ENCODE measurements at places on chromosomes 3 and 15.

GRCh38 chr3:194306771-194307640 lies 44.1 kb downstream of the CPN2 start:
- DNase-seq = peak; percentile 62

DNA sequence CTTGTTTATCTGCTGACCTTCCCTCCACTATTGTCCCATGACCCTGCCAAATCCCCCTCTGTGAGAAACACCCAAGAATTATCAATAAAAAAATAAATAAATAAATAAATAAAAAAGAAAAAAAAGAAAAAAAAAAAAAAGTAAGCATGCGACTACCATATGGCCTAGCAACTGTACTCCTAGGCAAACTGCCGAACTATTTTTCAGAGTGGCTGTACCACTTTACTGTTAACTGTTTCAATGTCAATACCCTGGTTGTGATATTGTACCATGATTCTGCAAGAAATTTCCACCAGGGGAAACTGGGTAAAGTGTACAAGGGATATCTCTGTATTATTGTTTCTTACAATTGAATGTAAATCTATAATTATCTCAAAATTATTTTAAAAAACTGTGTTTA lies 41.3 kb upstream of the MAP4 start:
- DNase-seq = no peak

GRCh38 chr3:161508852-161509477 lies 12.4 kb downstream of the OTOL1 start:
- no peak for DNase-seq

GRCh38 chr15:40128766-40129660 lies 20.3 kb upstream of the BMF start:
- DNase-seq = peak; percentile 62

- no peak for DNase-seq
Observed at GRCh38 chr15:94029495-94029894, 201.9 kb upstream of the MCTP2 start.

DNA sequence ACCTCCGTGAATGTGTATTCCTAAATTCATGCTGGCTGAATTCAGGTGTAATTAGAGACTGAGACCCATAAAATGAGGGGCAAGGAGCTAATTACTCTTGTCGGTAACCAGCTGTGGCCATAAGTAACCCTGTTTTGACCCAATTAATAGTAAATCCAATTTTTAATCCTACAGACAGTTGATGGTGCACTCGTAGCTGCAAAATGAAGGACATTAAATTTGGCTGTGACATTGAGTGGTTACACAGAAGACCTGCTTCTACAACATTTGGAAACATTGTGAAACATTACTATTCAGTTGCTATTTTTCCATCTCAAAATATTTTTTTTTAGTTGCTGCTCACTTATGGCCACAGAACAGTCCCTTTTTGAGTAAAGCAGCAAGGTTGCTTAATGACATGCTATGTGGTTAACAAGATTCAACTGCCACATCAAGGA lies 33.0 kb downstream of the MBNL1 start:
- DNase-seq = no peak

GRCh38 chr3:52444860-52445793 lies at the start of gene SEMA3G:
SEMA3G (minus strand) TSS chr3:52445103; CDS start chr3:52445027, 76 bp downstream.
- DNase-seq = peak; percentile 91

- no peak for DNase-seq
Observed at GRCh38 chr15:90889736-90890456, 5.6 kb downstream of the FES start.

DNA sequence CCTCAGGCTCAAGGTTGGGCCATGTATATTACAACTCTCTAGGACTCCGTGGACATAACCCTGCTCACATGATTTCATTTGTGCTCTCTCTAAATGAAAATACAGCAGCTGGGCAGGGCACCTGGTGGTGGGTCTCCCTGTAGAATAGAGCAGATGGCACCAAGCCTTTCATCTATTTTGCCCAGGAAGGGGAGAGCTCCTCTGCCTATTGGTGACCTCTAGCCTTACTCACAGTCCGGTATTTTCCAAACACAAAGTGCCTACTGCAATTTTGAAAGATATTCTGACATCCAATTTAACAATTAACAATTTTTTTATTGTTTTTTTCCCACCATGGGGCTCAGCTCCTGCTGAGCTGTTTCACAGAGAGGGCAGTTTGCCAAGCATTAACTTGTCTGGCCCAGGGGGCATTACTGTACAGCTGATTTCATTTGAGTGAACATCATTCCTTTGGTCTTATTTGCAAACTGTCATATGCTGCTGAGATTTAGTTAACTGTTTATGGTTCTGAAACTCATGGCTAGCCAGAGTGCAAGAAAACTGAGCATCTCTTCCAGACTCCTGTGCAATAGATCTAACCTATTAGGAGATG lies 474.0 kb downstream of the EPHB1 start:
- no peak for DNase-seq

- DNase-seq = no peak
Observed at GRCh38 chr3:4948395-4948794, 30.8 kb upstream of the BHLHE40 start.

GRCh38 chr3:186530415-186530814 lies 13.8 kb downstream of the CRYGS start:
- peak; percentile 43 for DNase-seq

DNA sequence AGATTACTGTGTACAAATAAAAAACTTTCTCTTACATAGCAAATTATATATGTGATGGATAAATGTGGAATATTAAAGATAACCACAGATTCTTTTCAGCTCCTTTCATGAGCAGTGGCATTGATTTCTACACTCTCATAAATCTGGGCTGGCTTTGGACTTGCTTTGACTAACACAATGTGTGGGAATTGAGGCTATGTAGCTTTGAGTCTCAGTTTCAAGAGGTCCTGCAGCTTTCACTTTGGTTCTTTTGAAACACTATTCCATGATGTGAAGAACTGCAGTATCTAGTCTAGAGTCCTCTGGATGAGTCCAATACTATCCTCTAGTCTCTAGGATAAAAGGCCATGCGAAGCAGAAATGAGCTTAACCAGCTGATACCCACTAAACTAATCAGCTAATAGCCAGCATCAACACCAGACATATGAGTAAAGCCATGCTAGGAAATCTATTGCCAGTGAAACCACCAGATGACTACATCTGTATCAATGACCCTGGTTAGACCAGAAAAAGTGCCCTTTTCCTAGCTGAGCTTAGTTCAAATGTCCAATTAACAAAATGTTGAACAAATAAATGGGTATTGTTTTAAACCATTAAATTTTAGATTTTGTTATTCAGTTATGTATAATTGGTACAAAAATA lies 274.9 kb upstream of the ZPLD1 start:
- DNase-seq = no peak

DNA sequence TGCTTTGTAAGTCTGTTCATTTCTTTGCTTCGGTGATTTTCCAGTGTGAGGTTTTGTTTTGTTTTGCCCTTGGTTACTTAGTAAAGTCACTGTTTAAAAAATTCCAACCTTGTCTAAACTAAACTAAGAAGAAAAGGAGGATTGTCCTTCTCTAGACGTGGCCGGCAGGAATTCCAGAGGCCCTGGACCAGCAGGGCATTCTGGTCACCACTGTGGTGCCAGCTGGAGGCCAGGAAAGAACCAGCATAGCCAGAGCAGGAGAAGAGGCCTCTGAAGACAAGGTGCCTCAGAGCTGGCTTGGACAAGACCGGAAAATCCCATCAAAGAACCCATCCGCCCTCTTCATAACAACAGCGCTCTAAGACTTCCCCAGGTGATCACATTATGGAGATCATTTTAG lies 8.2 kb downstream of the PLOD2 start:
- DNase-seq = no peak

- DNase-seq = no peak
Observed at GRCh38 chr3:57948781-57949242, 59.4 kb upstream of the FLNB start.

- no peak for DNase-seq
Observed at GRCh38 chr15:69439623-69440022, 13.0 kb upstream of the RPLP1 start.

DNA sequence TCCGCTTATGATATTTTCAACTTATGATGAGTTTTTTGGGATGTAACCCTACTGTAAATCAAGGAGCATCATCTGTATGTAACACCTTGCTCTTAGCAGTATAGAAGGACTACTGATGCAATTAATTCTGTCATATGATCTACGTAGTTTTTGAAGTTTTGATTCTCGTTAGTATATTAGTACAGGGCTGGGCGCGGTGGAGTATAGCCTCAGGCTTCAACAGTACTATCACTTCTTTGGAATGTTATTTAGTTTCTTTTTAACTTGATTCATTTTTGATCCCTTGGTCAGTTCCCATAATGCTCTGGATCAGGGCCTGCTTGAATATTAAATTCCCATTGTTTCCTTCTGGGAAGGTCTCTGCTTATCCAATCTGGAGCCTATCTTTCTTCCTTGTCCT lies 23.9 kb upstream of the AP4E1 start:
- no peak for DNase-seq

GRCh38 chr3:29099775-29100174 lies 181.1 kb upstream of the RBMS3 start:
- DNase-seq = no peak

DNA sequence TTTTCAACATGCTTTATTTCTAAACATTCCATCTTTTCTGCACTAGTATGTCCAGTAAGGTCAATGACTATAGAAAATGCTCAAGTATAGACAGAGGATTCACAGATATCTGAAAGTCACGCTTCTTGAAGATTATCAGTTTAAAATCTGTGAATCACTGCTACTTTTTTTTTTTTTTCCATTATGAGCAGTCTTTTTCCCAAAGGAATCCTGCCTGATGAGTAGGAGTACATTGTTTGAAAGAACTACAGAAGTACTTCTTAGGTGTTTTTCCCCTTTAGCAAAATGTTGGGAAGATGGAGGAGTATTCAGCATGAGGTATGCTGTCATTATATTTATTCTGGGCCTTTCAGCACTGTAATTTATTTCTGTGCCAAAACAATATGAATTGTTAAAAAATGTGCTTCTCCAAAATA lies 266.2 kb downstream of the NLGN1 start:
- DNase-seq = no peak

- DNase-seq = no peak
Observed at GRCh38 chr3:11560746-11561145, 83.0 kb downstream of the VGLL4 start.

DNA sequence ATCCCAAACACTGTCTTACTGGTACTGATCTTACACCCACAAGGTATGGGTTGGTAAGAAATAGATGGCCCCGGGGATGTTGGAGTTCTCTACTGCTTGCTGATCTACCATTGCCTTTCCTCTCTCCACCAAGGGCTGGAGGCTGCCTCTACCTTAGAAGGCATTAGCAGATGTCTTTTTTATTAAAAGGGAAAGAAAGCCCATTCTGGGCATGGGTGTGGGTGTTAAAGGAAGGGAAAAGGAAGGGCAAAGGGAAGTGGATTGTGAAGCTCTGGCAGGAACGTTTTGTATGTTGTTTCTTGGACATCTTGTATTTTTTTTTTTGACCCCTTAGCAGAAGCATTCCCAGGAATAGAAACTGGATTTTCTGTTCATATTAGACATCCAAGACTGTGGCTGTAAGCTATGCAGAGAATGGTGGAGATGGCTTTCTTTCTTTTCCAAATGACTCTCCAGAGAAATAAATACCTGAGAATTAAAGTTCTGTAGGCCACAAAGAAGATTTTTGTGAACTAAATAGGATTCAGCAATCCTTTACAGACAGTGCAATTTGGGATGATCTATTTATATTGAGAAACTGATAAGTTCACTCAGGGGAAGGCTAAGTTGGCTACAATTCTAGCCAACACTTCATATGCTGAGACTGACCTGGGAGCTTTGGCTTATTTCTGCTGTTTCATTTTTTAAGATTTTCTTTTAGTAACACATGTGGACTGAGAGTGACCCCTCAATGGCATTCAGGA lies 108.8 kb downstream of the TOP2B start:
- DNase-seq = no peak

- DNase-seq = no peak
Observed at GRCh38 chr3:4491855-4492207, 1.3 kb upstream of the ITPR1 start.

DNA sequence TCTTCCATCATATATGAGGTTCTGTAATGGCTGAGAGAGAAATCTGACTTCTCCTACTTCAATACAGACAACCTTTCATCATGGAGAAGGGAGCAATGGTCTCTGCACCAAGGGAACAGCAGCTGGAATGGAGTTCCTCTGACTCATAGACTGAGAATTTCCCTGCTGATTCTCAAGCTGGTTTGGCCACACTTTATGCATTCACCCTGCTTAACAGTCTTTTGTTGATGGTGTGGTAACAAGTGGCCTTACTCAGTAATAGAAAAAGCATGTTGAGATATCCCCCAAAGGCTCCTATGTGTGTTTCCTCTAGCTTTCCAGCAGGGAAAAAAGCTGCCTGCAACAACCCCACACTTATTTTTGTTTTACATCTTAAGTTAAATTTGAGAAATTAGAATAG lies 138.1 kb downstream of the GREM1 start:
- no peak for DNase-seq

Data from activated CD8-positive, alpha-beta T cell treated with anti-CD3 and anti-CD28 coated beads for 36 hours (primary cell).